ENCODE measurements at places on chromosomes 4 and X. TPM values are rescaled to one million over a fixed set of nuclear protein-coding genes. Genes with fewer than 3 reads are reported as not detected.

The USP51 gene
- total RNA-seq, result 2.6 TPM

GRCh38 chr4:144450526-144450925 is 195.4 kb upstream of the HHIP start:
- no peak for DNase-seq

- no peak for DNase-seq
These were observed 10.6 kb downstream of the FAM184B start for GRCh38 chr4:17770845-17771244.

The APEX2 gene
- total RNA-seq, result 36.1 TPM

- peak; percentile 94 for DNase-seq
These were observed at the start of gene CNOT6L for GRCh38 chr4:77818602-77819403. CNOT6L (minus strand) TSS chr4:77819368; CDS start chr4:77819308, 60 bp downstream.

DNA sequence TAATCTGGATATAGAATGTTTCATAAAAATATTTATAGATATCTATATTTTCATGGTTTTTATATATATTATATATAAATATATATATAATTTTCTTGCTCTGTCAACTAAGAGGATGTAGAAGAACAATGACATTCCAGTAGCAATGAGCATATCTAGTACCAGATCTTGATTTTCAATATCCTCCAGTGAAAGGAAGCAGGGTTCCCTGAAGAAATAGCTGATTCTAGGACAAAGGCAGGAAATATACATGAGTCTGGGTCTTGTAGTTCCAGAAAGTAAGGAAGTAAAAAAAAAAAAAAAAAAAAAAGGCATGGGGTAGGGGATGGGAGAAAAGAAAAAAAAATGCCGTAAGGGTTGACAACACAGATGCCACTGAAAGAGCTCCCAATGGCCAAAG is 241.4 kb downstream of the RASL11B start:
- no peak for DNase-seq

DNA sequence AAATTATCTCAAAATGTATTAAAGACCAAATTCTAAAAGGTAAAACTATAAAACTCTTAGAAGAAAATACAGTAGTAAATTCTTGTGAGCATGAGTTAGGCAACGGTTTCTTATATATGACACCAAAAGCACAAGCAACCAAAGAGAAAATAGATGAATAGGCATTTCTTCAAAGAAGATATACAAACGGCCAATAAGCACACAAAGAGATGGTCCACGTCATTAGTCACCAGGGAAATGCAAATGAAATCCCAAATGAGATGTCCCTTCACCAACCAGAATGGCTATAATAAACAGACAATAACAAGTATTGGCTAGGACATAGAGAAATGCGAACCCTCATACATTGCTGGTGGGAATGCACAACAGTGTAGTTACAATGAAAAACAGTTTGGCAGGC is 44.6 kb downstream of the RAB33A start:
- DNase-seq, result no peak

DNA sequence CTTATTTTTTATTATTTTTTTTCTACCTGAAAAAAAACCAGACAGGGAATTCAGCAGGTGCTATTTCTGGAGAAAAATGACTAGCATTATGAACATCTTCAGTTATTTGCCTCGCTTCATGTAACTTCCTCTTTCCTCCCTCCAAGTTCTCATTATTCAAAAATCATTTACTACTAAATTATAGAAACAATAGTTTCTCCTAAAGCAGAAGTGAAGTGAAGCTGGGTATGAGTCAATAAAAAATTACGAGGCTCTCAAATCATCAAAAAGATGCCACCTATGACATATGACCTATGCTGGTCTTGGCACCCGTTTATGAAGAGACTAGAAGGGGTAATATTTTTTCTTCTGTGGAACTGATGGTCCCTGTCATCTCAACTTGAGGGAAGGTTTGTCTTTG is 145.0 kb upstream of the AADAT start:
- no peak for DNase-seq

The EPGN gene
- not detected for total RNA-seq

The SPANXB1 gene
- not detected for total RNA-seq

- DNase-seq, result no peak
These were observed 40.7 kb upstream of the CITED1 start for GRCh38 chrX:72346302-72346949.

- no peak for DNase-seq
These were observed 241.7 kb upstream of the PSAPL1 start for GRCh38 chr4:7676398-7676922.

The DKC1 gene
- total RNA-seq, result 196 TPM

The MORC4 gene
- total RNA-seq, result 7.8 TPM

GRCh38 chrX:136030303-136031191 is 45.3 kb downstream of the SLC9A6 start:
- DNase-seq, result no peak

The RHOXF2 gene
- not detected for total RNA-seq

- DNase-seq, result peak; percentile 75
These were observed 33.4 kb upstream of the SRD5A3 start for GRCh38 chr4:55312489-55313101.

DNA sequence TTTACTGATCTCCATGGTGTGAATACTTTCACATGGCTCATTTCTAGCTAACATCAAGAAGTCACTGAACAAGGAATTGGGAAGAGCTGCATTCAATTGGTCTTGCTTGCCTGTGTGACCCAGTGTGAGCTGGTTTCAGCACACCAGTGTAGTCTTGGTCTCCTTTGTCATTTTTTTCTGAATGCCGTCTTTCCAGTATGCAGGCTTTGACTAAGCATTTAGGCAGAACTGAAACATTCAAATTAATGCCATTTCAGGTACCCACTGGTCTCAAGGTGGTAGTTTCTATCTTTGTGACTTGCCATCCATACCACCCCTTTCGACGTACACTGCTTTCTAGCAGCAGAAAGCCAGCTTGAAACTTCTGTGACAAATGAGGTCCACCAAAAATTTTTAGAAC is 550.5 kb upstream of the BOD1L1 start:
- peak; percentile 57 for DNase-seq

The PCDH18 gene
- not detected for total RNA-seq

GRCh38 chrX:136205882-136206380 is 45.3 kb downstream of the MAP7D3 start:
- DNase-seq, result no peak
